ENCODE measurements at places on chromosomes 5 and 9. TPM values are rescaled to one million over a fixed set of nuclear protein-coding genes. Genes with fewer than 3 reads are reported as not detected.

GRCh38 chr9:136036050-136036449, 59.0 kb downstream of the NACC2 start:
- no peak for DNase-seq

DNA sequence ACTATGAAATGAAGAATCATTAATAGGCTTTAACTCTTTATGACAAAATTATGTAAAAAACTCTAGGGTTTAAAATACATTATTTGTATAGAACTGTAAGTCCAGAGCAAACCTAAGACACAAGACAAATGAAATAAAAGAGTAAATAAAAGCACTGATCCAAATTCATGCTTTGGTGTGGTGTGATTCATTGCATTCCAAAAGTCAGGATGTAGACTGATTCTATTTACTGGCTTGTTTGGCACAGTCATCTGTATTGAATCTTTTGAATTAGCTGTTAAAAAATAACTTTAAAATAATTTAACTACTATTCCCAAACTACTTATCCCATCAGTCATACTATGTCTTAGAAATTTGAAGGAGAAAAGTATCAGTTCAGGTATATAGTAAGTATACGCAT, 31.1 kb downstream of the IL4 start:
- no peak for DNase-seq

- DNase-seq: no peak
Observed at GRCh38 chr5:100889165-100889743, 13.8 kb downstream of the ST8SIA4 start.

- DNase-seq: peak; percentile 85
Observed at GRCh38 chr5:175214152-175214551, 229.8 kb downstream of the DRD1 start.

DNA sequence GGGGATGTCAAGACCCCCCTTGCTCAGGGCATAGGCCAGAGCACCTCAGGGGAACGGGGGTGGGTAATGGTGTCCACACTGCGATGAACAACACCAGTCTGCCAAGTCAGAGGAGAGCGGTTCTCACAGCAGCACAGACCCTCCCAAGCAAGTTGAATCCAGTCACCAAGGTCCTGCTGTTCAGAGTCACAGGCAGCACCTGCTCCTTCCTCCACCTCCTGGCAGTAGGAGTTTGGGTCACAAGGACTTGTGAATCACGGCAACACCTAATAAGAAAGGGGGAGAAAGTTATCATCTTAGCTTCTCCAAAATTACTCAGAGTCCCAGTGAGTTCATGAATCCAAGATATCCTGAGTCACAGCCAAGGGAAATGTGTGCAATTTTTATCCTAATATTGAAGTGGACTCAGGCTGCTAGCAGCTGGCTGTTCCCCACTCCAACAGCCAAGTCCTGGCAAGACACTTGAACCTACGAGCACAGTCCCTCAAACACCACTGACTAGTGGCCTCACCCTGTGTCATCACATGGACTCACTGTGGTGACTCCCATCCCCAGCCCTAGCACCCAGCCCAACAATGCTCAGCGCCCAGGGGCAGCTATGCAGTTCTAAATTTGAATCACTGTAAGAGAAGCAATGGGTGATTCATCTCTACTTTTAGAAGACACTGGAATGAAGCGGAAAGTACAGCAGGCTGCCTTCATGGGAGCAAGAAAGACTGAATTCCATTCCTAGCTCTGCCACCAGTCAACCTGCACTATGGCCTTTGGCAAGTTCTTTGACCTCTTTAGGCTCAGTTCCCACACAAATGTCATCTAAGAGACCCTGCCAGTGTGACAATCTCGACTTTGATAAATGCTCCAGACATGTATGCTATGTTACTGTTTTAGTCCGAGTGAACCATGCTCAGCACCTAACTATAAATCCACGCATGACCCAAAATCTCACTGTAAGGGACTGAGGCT, 113.7 kb downstream of the KLHL3 start:
- DNase-seq: peak; percentile 72

GRCh38 chr5:180786531-180787398, 15.8 kb downstream of the MGAT1 start:
- peak; percentile 53 for DNase-seq

GRCh38 chr5:120014535-120014934, 385.2 kb downstream of the FAM170A start:
- DNase-seq: no peak

GRCh38 chr5:169027501-169028061, 273.4 kb downstream of the SLIT3 start:
- peak; percentile 73 for DNase-seq

GRCh38 chr5:9833871-9834270, 203.7 kb upstream of the TAS2R1 start:
- DNase-seq: no peak

Gene BTNL8
- total RNA-seq: not detected

GRCh38 chr5:7391215-7391614, 4.7 kb upstream of the ADCY2 start:
- DNase-seq: no peak

- DNase-seq: no peak
Observed at GRCh38 chr9:3509926-3510325, 15.9 kb downstream of the RFX3 start.

- DNase-seq: no peak
Observed at GRCh38 chr9:75644649-75645048, 245.8 kb upstream of the PCSK5 start.

Gene OR1Q1
- not detected for total RNA-seq

- DNase-seq: no peak
Observed at GRCh38 chr5:180623411-180623834, 26.0 kb downstream of the FLT4 start.

GRCh38 chr5:9197881-9198260, 348.0 kb downstream of the SEMA5A start:
- no peak for DNase-seq

Gene ARPC5L
- total RNA-seq: 41.3 TPM

Gene TAF1L
- not detected for total RNA-seq

Gene SPEF2
- not detected for total RNA-seq

DNA sequence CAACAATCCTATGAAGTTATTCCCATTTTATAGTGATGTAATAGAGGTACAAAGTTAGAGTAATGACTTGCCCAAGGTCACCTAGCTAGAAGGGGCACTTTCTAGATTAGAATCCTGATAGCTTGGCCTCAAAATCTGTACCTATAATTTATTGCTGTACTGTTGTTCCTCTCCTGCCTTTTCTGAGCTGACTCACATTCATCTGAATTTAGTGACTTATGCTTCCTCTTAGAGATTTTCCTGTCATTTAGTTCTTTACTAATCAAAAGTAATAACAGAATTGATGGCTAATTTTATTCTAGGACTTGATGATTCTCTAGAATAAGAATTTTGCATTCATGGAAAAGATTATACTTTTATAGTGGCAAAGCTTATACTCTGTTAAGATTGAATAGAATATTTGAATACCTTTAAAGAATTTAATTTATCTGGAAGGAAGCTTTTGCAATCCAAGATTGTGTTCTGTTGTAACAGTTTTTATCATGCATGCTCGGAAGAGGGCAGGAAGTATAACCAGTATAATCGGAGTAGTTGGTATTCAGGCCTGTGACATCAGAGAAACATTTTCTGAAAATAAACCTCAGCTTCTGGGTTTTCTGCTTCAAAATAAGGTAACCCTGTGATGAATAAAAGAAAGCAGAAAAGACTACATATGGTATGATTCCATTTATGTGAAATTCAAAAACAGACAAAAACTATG, 21.3 kb downstream of the CYSTM1 start:
- no peak for DNase-seq

Gene FIBCD1
- total RNA-seq: 0.08 TPM

DNA sequence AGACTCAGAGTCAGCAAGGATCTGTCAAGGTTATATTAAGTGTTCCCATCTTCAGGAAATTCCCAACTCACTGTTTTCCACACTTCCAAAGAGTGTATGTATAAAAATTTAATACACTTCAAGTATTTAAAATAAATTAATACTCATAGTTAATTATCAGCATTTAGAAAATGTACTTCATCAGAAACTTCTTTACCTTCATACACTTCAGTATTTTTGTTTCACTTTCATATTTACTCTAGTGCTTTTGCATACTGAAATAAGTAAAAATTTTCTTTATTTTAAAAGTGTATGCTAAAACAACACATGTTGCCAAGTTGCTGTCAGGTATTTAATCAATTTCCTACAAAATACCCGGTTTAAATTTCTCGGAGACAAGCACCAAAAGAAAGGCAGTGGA, 16.5 kb downstream of the RICTOR start:
- no peak for DNase-seq

DNA sequence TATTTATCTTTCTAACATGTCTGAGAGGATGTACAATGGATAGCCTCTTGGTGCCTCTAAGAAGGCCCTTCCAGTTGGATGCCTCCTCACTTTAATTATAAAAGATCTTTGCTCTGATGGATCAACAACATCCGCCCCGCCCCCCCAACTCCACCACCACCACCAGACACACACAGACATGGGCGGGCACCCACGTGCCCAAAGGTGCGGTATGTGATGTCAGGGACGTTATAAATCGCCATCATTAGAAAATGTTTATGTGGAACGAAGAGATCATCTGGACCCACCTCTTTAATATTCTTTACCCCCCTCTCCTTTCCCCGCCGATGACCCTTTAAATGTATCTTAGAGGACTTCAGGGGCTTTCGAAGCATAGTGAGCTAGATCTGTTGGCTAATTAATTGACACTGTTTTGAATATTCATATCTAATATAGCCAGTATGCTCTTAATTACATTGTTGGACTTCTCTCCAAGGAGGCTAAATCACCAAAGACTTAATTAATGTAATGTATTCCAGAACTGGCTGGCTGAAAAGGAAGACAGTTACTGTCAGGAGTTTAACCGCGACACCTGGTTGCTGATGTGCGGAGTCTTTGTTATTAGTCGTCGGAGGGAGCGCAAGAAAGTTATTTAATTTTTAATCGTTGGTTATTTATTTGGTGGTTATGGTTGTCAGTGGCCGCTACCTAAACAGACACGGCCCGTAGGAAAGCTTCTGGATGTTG, 6.1 kb upstream of the FOXB2 start:
- no peak for DNase-seq

DNA sequence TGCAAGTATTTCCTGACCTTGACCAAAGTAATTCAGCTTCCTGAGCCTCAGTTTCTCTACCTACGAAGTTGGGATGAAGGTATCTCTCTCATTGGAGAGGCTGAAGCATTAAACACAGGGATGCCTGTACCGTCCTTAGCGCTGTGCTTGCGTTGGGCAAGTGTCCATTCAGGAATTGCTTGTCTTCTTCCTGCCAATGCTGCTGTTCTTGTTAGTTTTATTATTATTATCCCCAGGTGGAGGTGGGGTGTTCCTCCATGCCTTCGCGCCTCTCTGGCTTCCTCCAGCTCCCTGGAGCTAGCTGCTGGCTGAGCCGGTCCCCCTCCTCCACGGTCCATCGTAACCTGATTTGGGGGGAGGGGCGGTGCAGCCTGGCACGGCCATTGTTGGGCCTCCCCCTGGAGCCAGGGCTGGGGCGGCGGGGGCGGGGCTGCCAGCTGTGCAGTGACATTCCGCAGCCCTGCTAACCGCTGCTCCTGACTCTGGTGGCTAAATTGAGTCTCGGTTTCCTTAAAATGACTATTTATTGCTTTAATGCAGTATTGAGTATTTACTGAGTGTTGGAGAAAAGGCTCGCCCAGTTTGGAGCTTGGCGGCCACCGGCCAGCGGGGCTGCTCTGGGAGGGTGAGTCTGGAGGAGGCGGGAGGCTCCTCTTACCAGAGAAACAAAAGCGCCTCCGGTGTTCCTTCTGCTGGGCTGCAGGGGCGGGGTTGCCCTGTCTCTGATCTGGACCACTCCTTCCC, 51.3 kb downstream of the LMX1B start:
- DNase-seq: no peak

Gene DBN1
- 147 TPM for total RNA-seq

DNA sequence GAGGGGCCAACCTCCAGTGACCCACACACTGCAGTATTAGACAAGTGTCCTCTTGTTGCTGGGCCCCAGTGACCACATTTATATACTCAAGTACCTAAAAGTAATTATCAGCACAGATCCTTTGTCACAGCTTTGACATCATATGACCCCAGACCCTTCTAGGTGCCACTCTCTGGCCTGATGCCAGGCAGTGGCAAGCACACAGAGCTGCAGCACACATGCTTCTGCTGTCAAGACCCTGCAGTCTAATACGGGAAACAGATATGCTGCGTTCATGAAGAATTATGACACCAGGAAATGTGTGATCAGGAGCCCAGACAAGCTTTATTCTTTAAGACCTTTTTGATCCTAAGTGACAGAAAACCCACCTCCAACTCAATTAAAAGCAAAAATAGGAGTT, 63.8 kb upstream of the AFAP1L1 start:
- peak; percentile 27 for DNase-seq

DNA sequence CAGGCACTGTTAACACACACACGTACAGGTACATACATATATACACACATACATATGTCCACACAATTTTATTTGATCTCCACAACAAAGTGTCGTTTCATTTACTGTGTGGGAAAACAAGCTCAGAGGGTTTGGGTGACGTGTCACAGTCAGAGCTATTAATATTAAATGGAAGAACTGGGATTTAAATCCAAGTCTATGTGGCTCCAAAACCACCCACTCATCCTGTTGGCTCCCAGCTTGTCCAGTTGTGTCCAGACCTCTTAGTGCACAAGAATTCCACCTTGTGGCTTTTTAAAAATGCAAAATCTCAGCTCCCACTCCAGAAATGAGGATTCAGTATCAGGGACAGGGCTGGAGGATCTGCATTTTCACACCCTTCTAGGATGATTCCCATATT, 52.3 kb upstream of the PTPDC1 start:
- no peak for DNase-seq

GRCh38 chr5:112159435-112159834, 259.6 kb downstream of the EPB41L4A start:
- no peak for DNase-seq

- DNase-seq: no peak
Observed at GRCh38 chr5:131367219-131367860, 103.5 kb downstream of the CDC42SE2 start.

DNA sequence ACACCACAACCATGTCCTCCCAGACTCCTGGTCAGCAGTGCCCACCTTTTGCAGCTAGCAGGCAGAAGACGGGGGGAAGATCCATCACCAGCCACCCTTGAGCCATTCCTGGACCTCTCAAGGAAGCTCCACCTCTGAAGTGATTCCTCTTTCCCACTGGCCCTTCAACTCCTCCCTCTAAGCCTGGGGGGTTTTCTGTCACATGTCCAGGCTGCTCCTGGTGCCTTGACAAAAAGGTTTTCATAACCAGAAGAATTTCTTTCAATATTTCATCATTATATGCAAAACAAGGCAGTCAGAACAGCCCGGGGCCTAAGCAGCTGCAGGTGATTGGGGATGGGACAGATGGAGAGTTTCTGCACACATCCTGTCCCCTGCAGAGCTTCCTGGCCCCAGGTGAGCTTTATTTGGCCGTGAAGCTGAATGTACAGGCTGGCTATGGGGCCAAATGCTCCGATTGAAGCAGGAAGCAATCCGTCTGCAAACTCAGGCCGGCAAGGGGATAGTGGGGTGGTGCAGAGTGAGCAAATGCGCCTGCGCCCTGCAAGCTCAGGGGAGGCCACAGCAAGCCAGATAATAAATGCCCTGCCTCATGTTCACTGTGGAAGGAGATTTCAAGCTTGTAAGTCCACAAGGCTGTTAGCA, 173.5 kb downstream of the C5orf15 start:
- no peak for DNase-seq

Gene ROR2
- total RNA-seq: 0.66 TPM
